ENCODE measurements at places on chromosomes 3 and 15. TPM values are rescaled to one million over a fixed set of nuclear protein-coding genes. Genes with fewer than 3 reads are reported as not detected.

DNA sequence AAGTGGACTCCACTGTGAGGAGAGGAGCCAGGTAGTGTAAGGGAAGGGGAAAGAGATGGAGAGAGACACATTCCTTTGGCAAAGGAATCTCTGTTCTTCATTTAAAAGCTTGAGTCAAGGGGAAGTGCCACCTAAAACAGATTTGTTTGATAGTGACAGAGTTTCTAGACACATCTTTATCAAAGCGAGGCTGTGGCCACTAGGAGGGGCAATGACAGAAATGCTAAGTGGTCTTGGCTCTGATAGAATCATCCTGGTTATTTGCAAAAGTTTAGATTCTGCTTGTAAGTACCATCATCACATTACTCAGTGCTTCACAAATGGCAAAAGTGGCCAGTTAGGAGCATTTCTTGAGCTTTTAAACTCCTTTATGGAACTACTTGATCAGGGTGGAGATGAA lies 261.4 kb downstream of the CNTN3 start:
- DNase-seq: no peak

DNA sequence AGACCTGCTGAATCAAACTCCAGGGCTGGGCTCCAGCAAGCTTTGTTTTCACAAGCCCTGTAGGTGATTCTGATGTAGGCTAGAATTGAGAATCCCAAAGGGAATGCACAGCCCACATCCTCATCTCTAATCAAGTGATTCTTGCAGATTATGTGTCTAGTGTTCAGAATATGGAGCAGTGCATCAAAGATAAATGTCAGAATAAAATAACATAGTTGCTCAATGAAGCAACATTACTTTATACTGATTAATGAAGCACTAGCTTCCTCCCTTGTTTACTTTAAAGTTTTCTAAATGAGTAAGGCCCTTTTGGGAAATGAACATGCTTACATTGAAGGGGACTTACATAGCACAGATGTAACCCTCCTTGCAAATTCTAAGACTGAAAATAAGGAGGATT lies 39.2 kb downstream of the NUP210 start:
- DNase-seq: no peak

GRCh38 chr3:53579636-53580035 lies 85.2 kb downstream of the CACNA1D start:
- DNase-seq: no peak

Gene PTPRG
- total RNA-seq: 29.5 TPM

Gene ZNF660
- total RNA-seq: 1.2 TPM

Gene CYP8B1
- not detected for total RNA-seq

Gene SCAANT1
- not detected for total RNA-seq

Gene SIDT1
- 0.48 TPM for total RNA-seq

Gene HIGD2B
- total RNA-seq: not detected

Gene TARS3
- total RNA-seq: 35.0 TPM

Gene ZIC1
- total RNA-seq: 3.5 TPM

Measured in psoas muscle (tissue), 8 donors.